ENCODE measurements at places on chromosomes 7 and 10.

DNA sequence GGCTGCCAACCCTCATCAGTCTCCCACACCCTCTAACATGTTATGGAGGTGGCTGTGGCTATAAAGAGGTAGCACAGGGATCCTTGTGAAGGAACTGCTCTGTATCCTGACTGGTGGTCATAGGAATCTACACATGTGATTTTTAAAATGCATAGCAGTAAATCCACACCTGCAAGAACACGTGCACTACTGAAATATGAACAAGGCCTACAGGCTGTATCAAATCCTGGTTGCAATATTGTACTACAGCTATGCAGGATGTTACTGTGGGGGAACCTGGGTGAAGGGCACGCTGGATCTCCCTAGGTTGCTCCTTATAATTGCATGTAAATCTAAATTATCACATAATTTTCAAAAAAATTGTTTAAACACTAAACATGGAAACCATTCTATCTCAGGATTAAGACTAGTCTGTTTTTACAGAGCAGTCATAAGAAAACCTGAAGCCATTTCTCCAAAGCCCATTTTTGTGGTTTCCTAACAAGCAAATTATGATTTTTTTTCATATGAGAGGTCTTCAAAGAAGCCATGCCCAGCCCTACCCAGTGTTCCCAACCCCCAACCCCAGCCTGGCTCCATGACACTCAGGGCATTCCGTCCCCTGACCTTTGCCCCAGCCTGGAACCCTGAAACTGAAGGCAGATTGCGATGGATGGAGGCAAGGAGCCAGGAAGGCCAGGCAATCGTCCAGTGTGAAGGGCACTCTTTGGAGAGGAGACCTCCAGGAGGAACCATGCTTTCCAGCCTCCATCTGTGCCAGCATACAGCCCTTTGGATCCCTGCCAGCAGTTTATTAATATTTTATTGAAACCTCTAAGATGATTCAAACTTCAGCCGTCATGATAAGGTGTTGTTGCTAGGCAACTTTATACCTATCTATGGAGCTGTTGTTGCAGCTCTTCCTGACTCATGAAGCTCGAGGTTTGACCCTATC lies 161.0 kb downstream of the GRID1 start:
- DNase-seq = no peak

DNA sequence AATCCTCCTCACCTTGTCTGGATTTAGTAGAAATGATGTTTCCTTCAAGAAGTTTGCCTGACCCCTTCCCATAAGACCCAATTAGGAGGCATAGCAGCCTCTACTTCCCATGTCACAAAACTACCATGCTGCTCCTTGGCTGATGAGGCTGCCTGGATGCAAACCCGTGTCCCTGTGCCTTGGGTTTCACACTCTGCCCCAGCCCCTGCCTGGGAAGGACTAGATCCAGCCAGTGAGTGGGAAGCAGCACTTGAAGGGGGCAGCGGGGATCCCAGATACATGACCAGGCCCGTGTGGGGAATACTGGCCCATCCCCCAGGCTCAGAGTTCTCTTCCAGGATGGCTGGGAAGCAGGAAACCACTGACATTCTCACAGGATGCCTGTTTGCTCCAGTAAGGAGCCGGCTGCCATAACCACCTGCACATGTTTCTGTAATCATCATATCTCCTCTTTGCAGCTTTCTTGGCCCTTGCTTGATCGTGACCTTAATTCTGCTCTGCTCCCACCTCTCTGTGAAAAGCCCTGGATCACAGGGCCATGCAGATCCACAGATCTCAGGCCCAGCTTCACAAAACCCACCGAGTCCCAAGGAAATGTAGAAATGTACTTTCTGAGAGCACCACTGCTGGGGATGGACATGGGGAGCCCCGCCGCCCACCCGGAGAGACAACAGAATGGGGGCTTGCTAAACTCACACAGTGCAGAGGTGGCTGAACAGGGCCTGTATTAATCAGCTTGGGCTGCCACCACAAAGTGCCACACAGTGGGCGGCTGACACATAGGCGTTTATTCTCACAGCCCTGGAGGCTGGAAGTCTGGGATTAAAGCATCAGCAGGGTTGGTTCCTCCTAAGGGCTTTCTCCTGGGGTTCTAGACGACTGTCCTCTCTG lies 287.8 kb upstream of the IGFBP3 start:
- DNase-seq = no peak

DNA sequence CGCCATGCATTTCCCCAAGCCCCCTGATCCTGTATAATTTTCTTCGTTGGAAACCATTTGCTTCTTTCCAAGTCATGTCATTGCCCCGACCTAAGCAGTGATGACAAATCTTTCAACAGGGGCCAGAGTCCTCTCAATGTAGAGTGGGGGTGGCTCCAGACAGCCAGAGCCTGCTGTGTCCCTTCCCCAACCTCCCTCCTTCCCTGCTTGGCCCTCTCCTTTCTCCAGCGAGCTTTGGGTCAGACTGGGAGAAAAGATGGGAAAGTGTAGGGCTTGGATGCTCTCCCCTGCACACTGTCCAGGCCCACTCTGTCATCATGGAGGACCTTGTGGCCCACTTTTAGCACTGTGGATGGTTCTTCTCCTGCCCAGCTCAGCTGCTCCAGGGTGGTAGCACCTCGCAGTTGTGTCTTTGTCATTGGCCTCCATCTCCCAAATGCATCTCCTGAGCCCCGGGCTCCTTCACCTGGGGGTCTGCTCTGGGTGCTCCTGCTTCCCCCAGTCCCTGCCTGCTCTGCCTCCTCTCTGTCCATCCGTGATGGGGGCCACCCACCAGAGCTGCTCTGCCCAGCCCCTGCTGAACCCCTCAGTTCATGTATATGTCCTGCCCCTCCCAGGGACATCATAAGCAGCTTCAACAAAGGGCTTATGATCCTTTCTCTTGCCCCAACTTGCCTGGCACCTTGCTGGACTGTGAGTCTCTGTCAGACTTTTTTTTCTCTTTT lies 37.5 kb downstream of the BTBD16 start:
- DNase-seq = no peak

DNA sequence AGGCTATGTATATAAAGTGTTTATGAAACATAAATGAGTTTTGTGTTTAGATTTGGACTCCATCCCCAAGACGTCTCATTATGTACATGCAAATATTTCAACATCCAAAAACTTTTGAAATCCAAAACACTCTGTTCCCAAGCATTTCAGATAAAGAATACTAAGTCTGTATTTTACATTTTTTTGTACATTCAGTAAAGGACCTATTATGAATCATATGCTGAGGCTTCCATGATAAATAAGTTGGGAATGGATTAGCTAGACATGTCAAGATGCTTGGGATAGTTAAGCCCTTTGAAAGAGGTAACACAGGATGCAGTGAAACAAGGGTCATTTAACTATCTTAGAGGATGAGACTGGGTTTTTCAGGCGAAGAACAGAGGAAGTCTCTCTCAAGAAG lies 262.9 kb downstream of the SNX13 start:
- no peak for DNase-seq

GRCh38 chr10:74373059-74373458 lies 222.0 kb downstream of the ADK start:
- no peak for DNase-seq
